ENCODE measurements at places on chromosomes 13 and 19. TPM values are rescaled to one million over a fixed set of nuclear protein-coding genes. Genes with fewer than 3 reads are reported as not detected.

DNA sequence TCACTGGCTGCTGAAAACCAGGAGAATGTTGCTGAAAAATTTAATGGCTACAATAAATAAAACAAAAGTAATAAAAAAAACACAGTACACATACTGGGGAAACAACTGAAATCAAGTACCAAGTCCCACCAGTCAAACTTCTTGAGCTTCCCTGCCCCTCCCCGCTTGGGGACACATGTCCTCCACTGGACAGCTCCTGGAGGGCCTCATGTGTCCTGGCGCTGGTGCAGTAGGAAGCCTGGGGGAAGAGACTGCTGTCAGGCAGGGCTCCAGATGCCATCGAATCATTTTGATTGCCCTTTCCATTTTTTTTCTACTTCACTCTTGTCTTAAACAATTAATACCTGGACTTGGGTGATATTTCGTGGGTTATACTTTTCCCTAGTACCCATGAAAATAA lies 26.6 kb upstream of the SLC35E1 start:
- H3K4me1 ChIP-seq: no peaks in the 10 kb centered on the region
- no peak overlapping the region for H3K4me3 ChIP-seq
- no peaks in the 10 kb centered on the region for H3K27me3 ChIP-seq

The FARSA gene
- total RNA-seq: 339 TPM

- H3K4me1 ChIP-seq: peaks cover 24% of the 10 kb centered on the region
- peak; percentile 80 for DNase-seq
- H3K4me3 ChIP-seq: peak overlapping the region; percentile 72
- H3K27me3 ChIP-seq: no peaks in the 10 kb centered on the region
These were observed 4.7 kb downstream of the PRR36 start for GRCh38 chr19:7869453-7869909.

DNA sequence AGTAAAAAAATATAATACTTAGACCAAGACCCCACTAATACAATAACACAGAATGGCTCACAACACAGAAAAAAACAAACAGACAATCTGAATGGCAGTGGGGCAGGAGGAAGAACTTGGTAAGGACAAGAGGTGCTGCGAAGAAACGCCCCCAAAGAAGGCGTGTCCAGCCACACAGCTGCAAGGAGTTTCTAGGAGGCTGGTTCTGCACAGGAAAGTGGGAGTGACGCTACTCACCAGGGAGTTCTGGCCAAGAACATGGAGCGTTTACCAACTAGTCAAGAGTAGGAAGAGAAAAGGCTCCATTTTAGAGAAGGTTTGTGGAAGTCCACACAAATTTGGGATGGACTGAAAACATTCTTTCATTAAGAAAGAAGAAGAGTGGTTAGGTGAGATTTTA lies 95.3 kb upstream of the SLC15A1 start:
- no peak overlapping the region for H3K4me3 ChIP-seq
- H3K4me1 ChIP-seq: no peaks in the 10 kb centered on the region
- no peak overlapping the region for H3K27ac ChIP-seq
- H3K27me3 ChIP-seq: no peaks in the 10 kb centered on the region
- no peaks in the 10 kb centered on the region for H3K36me3 ChIP-seq
- DNase-seq: no peak

GRCh38 chr13:29140277-29140676 lies 320.1 kb downstream of the MTUS2 start:
- no peaks in the 10 kb centered on the region for H3K4me1 ChIP-seq
- H3K36me3 ChIP-seq: no peaks in the 10 kb centered on the region
- H3K27me3 ChIP-seq: no peaks in the 10 kb centered on the region

The FBXO17 gene
- total RNA-seq: not detected

The DCT gene
- total RNA-seq: not detected

The TUBB4A gene
- 6.0 TPM for total RNA-seq

DNA sequence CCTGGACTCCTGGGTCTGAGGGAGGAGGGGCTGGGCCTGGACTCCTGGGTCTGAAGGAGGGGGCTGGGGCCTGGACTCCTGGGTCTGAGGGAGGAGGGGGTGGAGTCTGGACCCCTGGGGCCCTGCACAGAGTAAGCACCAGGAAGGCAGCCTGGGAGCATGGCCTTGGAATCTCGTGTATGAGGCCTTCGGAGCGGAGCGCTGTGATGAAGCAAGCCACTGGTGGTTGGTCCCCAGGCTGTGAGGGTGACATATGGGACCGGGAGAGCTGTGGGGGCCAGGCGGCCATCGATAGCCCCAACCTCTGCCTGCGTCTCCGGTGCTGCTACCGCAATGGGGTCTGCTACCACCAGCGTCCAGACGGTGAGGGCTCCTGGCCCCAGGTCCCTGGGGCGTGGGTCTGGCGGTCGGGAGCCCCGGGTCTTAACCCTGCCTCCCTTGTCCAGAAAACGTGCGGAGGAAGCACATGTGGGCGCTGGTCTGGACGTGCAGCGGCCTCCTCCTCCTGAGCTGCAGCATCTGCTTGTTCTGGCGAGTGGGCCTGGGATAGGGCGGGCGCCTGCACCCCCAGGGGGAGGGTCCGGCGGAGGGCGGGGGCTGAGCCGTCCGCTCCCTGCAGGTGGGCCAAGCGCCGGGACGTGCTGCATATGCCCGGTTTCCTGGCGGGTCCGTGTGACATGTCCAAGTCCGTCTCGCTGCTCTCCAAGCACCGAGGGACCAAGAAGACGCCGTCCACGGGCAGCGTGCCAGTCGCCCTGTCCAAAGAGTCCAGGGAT lies 918 bp downstream of the TMEM190 start:
- H3K36me3 ChIP-seq: 0 out of 2 replicates have a peak, but pooled peaks cover 3% of the 10 kb centered on the region
- no peaks in the 10 kb centered on the region for H3K27me3 ChIP-seq
- no peak overlapping the region for H3K27ac ChIP-seq
- H3K4me3 ChIP-seq: no peak overlapping the region

DNA sequence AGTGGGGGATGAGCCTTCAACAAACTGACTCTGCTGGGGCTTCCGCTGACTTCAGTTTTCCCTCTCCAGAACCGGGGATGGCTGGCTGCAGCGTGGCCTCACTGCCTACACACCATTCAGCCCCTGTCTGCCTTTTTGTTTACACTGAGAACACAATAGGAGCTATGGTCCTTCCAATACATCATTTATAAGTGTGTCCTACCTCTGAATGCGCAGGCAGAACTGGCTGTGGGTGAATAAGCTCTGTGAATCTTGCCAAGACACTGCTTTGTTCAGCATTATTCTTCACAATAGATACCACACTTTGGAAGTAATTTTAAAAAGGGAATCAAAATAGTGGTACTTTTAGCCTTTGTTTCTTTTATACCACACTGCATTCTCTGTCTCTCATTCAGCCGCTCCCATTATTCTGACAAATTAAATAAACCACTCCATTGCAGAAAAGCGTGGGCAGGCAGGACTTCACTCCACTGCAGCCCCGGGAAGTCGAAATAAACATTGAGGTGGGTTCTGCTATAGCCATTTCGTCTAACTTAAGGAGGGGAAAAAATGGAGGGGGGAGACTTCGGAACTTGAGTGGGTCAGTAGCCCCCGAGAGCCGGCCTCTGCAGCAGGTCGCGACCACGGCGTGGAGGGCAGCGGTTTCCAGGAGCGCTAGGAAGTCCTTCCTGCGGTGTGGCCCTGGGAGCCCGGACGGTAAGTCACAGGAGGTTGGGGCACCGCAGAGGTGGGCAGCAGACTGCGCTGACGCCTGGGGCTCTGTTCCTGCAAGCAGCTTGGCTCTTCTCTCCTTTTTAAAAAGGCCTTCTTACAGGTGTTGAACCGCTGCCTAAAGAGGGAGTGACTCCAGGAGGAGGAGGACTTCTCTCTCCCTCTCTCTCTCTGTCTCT lies 94.8 kb upstream of the SOX1 start:
- DNase-seq: no peak
- no peaks in the 10 kb centered on the region for H3K36me3 ChIP-seq
- H3K4me1 ChIP-seq: no peaks in the 10 kb centered on the region
- peaks cover 55% of the 10 kb centered on the region for H3K27me3 ChIP-seq

The ICAM5 gene
- total RNA-seq: 2.0 TPM

DNA sequence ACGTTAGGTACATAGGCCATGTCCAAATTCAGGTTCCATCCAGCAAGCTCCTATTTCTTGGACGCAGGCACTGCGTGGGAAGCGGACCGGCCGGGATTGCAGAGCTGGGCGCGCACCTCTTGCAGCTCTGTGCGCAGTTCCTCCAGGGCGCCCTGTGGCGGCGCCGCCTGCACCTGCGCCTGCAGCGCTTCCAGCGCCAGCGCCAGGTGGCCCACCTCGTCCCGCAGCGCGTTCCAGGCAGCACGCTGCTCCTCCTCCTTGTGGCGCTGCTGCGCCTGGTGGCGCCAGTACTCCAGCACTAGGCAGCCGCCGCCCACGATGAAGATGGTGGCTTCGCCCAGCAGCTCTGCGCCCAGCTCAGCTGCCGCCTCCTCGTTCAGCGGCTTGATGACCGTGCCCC lies 31.1 kb downstream of the OPA3 start:
- no peaks in the 10 kb centered on the region for H3K36me3 ChIP-seq
- H3K27ac ChIP-seq: no peak overlapping the region
- no peak overlapping the region for H3K4me3 ChIP-seq
- H3K27me3 ChIP-seq: no peaks in the 10 kb centered on the region
- no peak for DNase-seq
- peaks cover 8% of the 10 kb centered on the region for H3K4me1 ChIP-seq

DNA sequence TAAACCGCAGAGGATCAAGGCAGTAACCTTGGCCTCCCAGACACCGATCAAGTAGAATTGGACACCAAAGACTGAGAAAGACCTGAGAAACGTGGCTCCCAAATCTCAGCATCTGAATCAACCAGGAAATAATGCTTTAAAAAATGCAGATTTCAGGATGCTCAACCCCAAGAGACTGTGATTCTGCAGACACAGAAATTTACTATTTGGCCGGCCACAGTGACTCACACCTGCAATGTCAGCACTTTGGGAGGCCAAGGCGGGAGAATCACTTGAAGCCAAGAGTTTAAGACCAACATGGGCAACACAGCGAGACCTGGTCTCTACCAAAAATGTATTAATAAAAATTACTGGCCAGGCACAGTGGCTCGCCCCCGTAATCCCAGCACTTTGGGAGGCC lies 6.2 kb downstream of the ABCC4 start:
- peaks cover 21% of the 10 kb centered on the region for H3K4me1 ChIP-seq
- H3K36me3 ChIP-seq: no peaks in the 10 kb centered on the region
- H3K27me3 ChIP-seq: no peaks in the 10 kb centered on the region
- no peak for DNase-seq

DNA sequence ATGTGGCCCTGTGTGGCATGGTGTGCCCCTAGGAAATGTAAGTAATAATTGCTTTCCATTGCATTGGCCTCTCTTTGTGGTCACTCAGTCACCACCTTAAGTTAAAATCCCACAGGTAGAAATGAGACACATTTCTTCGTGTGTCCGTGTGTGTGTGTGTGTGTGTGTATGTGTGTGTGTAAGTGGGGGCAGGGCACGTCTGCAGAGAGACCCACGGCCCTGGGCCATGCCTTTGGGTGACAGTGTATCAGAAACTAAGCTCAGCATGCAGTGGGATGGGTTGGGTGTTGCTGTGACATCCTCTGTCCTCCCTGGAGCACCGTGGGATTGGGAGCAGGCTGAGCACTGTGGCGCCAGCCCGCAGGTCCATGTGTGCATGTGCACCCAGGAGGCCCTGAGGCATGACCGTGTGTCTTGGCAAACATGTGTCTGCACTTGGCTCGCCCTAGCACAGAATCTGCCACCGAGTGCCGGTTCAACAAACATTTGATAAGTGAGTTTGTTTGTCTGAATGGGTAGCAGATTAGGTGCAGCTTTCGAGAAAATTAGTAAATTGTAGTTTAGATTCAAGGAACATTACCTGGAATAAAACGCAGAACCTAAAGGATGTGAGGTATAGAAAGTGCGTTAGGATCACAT lies 91.8 kb downstream of the WTIP start:
- H3K4me1 ChIP-seq: no peaks in the 10 kb centered on the region
- no peaks in the 10 kb centered on the region for H3K36me3 ChIP-seq
- no peak for DNase-seq
- H3K27me3 ChIP-seq: no peaks in the 10 kb centered on the region
- H3K27ac ChIP-seq: no peak overlapping the region

DNA sequence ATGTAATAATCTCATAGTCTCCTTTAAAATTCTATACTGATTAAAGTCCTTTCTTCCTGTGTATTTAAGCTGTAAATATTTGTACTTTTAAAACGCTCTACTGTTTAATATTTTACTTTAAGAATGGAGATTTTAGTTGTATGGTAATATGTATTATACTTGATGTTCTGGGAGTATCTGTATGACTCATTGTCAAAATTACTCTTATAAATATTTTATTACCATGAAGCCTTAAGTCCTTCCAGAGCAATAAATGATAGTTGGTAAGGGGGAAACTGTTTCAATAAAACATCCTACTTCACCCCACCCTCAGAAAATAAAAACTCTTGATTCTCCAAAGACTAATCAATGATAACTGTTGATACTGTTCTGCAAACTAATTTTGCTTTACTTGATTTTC lies 6.4 kb downstream of the PCDH9 start:
- peaks cover 13% of the 10 kb centered on the region for H3K4me1 ChIP-seq
- no peaks in the 10 kb centered on the region for H3K27me3 ChIP-seq
- H3K36me3 ChIP-seq: no peaks in the 10 kb centered on the region
- H3K4me3 ChIP-seq: peak overlapping the region; percentile 54
- peak; percentile 30 for DNase-seq
- H3K27ac ChIP-seq: peak overlapping the region; percentile 58

- H3K27ac ChIP-seq: no peak overlapping the region
- no peaks in the 10 kb centered on the region for H3K4me1 ChIP-seq
- no peaks in the 10 kb centered on the region for H3K27me3 ChIP-seq
- H3K36me3 ChIP-seq: no peaks in the 10 kb centered on the region
These were observed 1361.3 kb downstream of the PCDH9 start for GRCh38 chr13:65868884-65869283.

The ZNF793 gene
- total RNA-seq: not detected

DNA sequence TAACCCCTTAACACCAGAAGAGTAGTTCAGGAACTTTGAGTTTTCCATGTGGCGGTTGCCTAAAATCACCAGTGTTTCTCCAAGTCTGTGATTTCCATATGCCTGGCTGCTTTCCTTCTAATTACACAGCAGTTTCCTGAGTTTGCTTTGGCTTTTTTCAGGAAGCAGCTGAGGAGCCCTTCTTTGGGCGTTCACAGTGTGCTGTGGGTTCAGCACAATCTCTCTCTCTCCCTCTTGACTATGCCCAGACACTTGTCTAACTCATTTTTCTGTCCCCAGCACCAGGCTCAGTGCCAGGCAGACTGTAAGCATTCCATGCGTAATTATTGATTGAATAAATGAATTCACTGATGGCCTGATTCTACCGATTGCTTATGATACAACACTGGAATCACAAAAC lies 19.7 kb downstream of the SCEL start:
- H3K27ac ChIP-seq: no peak overlapping the region
- no peak for DNase-seq
- no peak overlapping the region for H3K4me3 ChIP-seq
- peaks cover 20% of the 10 kb centered on the region for H3K4me1 ChIP-seq
- no peaks in the 10 kb centered on the region for H3K36me3 ChIP-seq

- no peaks in the 10 kb centered on the region for H3K27me3 ChIP-seq
- peak; percentile 42 for DNase-seq
- no peak within 1 kb of the TSS for H3K4me3 ChIP-seq
- no peak within 1 kb of the TSS for H3K27ac ChIP-seq
These were observed at the start of gene KASH5 for GRCh38 chr19:49387936-49388372. Gene KASH5, plus strand, starts transcription at chr19:49388249. Its CDS starts 2,635 bp downstream, at chr19:49390884.
